ENCODE measurements at places on chromosomes 6 and 20.

- ATAC-seq, result no peak
These were observed 152.1 kb downstream of the TFAP2C start for GRCh38 chr20:56781108-56781739.

DNA sequence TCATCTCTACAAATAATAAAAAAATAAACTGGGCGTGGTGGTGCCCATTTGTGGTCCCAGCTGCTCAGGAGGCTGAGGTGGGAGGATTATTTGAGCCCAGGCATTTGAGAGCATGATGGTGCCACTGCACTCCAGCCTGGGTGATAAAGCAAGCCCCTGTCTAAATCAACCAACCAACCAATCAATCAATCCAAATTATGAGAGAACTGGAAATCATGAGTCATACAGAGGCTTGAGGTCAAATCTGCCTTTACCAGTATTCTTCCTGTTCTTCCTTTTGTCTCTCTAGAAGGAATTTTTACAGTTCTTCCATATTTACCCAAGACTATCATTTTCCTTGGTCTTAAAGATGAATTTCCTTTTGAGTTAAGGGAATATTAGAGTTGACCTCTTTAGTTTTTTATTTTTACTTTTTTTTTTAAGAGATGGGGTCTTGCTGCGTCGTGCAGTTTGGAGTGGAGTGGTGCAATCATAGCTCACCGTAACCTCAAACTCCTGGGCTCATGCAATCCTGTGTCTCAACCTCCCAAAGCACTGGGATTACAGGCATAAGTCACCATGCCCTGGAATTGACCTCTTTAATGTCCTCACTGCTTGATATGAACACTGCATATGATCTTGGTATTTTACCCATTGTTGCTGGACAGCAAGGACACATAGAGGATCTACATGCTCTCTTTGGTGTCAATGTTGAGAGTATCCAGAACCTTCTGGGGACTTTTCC, 44.1 kb upstream of the TXNDC5 start:
- no peak for ATAC-seq

DNA sequence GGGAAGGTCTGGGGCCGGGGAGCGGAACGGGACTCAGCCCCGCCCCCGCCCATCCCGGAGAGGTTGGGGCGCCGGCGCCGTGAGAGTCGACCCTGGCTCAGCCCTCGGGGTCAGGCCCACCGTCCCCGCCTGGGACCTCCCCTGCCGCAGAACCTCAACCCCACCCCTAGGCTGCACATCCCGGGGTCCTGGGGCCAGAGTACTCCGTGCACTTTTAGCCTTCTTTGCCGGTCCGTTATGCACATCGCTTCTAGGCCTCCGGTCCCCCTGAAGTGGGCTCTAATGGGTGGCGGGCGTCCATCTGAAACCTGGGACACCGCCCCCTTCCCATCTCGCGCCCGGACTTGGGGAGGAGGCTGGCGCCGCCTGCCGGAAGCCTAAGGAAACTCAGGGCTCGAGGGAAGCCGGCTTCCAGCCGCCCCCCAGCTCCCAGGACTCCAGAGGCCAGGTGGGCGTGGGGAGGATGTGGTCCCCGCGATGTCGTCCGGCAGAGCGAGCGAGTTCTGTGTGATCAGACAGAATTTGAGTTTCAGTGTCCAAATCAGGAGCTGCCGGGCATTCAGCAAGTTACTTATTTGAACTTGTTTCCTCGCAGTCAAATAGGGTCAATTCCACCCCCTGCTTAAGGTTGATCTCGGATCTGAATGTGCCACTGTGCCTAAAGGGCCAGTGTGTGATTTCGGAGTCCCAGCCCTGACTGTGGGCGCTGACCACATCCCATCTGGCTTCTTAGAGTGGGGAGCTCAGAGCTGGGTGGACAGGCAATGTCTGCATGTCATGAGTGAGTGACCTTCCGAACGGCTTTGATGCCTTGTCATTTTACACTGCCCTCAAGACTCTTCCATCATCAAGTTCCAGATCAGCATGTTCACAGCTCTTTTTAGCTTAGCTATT, 47.6 kb downstream of the CPXM1 start:
- ATAC-seq, result no peak

GRCh38 chr6:20117474-20117873, 94.8 kb downstream of the MBOAT1 start:
- peak; percentile 48 for ATAC-seq

GRCh38 chr20:31901615-31902014, 31.2 kb downstream of the TTLL9 start:
- peak; percentile 18 for ATAC-seq

- peak; percentile 66 for ATAC-seq
These were observed 28.8 kb upstream of the SYNJ2 start for GRCh38 chr6:157952861-157953351.

GRCh38 chr20:5745416-5746030, 4.7 kb upstream of the SHLD1 start:
- ATAC-seq, result no peak

DNA sequence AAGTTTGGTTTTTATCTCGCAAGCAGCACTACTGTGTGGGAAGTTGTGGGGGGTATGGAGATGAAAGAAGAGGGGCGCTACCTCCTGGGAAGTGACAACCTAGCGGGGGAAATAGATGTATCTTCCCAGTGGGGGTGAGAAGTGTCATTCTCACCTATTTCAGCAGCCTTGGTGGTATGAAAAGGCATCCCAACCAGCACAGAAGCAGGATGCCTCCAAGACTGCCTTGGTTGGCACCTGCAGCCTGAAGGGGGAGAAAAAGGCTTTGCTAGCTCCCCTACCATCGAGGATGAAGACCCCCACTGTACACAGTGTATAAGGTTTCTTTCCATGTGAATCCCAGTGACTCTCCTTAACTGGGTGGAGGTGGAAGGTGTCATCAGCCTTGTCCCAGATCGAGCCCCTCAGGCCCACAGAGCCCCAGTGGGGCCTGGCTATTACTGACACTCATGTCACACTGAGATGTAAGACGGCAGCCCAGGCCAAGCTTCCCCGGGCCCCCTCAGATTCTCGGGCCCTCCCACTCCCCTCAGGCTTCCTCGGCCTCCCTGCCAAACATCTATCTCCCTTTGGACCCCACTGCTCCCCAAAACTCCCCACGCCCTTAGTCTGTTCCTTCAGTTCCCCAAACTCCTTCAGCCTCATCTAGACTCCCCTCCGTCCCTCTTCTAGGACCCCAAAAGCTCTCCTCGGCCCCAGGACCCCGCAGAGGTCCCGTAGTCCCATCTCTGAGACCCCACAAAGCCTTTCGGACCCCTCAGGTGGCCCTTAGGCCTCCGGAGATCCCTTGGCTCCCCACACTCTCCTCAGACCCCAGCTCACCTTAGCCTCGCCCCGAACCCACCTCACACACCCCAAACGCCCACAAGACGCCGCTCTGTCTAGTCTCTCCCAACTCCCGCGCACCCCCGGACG, 688 bp downstream of the COMMD7 start:
- peak; percentile 22 for ATAC-seq

DNA sequence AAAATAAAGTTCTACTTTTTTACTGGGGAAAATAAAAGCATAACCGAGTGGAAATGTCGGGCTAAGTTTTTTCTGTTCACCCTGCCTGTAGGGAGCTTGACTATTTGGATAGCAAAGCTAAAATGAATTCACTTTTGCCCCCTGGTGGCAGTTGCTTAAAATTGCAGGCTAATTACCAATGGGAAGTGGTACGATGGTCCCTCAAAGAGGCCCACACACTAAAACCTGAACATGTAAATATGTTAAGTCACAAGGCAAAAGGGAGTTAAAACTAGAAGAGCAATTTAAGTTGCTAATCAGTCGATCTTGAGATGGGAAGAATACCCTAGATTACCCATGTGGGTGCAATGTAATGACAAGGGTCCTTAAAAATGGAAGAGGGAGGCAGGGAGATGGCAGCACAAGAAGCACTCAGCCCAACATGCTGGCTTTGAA, 916 bp upstream of the SUN5 start:
- no peak for ATAC-seq

GRCh38 chr6:28429781-28430180, 13.5 kb downstream of the ZSCAN23 start:
- no peak for ATAC-seq

DNA sequence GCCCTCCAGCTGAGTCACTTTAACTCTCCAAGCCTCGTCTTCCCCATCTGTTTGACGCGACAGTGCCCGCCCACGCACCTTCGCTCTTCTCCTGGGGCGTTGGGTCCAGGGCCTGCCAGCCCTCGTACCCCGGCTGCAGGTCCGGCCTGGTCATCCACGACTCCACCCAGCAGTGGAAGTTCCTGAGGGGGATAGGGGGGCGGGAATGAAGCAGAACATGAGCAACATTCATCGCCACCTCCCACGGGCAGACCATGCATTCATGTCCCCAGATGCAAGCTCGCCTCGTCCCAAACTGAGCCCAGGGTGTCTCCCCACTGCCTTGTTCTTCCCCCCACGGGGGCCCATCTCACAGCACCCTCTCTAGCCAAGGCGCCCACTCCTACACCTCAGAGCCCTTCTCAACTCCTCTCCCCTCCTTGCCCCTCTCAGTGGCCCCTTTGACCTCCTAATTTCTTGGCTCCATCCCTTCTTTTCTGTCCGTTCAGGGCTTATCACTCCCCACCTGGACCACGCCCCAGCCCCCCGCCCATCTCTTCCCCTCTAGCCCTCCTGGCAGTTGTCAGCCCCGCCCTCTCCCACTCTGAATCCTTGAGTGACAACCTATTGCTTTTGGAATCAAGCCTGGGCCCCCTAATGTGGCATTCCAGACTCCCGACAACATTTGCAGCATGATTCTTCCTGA, 23.7 kb downstream of the TGM2 start:
- ATAC-seq, result no peak

GRCh38 chr6:17476511-17476910, 83.1 kb downstream of the CAP2 start:
- no peak for ATAC-seq

GRCh38 chr6:106872049-106872448, 102.5 kb downstream of the CD24 start:
- ATAC-seq, result no peak

GRCh38 chr6:107290491-107290890, 168.9 kb downstream of the PDSS2 start:
- ATAC-seq, result no peak

DNA sequence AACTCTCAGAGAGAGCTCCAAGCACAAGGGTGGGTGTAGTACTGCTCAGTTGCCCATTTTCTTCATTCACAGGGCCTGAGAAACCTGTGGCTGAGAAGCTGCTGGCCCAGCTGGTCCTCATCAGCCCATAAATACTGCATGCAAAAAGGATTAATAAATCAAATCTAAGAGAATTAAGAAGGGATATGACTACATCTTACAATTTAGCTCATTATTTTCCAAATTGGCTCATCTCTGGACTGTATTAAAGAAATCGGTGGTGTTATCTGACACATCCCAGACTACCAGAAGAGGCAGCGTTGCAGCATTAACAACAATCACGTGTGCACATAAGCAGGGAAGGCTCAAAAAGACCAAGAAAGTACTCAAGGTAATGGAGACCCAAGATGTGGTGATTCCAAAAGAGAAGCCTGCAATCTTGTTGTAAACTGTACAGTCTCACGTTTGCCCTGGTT, 90.7 kb downstream of the CD24 start:
- no peak for ATAC-seq

All from esophagus mucosa (tissue), 1 donor.